ENCODE measurements at places on chromosomes 5 and 9. TPM values are rescaled to one million over a fixed set of nuclear protein-coding genes. Genes with fewer than 3 reads are reported as not detected.

DNA sequence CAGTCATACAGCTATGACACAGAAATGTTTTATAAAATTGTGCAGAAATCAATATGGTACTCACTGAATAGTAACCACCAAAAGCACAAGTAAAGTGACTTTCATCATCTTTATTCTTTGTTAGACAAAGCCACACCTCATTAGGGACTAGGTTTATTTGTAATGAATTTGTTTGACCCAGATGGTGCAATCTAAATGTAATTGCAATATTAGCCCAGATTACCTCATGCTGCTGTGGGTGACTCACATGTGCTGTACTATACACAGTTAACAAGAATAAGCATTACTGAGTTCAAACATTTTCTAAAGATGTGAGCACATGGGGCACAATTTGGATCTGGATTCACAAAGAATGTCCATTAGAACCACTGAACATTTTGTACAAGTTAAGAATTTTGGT is 759.3 kb upstream of the TYRP1 start:
- no peak for DNase-seq

GRCh38 chr5:59921816-59922215 is 28.3 kb upstream of the PDE4D start:
- no peak for DNase-seq

GRCh38 chr9:112551641-112552040 is 65.0 kb downstream of the KIAA1958 start:
- no peak for DNase-seq

DNA sequence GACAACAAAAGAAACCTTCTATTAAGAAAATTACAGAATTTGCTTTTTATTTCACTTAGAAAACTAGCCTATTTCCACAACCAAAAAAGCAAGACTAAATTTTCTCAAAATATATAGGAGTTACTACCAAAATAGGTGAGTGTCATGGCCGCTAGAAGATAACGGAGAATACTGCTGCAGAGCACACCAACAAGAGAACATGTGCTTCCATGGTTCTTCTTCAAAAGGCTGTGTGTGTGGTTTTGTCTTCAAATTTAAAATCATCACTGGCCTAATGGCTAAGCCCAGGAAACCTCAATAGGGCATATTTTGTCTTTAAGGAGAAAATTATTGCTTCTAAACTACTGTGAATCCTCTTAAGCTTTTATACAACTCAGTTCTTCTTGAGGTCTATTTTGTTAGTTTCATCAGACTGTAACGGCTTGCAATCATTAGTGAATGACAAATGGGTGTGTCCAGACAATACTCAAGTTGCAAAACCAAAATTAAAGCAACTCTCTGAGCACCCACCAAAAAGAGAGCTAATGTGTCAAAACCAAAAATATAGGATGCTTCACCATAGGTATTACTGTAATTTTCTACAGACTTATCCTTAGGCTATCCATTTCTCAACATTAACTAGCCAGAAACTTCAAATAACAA is 3.3 kb downstream of the SETX start:
- DNase-seq: no peak

DNA sequence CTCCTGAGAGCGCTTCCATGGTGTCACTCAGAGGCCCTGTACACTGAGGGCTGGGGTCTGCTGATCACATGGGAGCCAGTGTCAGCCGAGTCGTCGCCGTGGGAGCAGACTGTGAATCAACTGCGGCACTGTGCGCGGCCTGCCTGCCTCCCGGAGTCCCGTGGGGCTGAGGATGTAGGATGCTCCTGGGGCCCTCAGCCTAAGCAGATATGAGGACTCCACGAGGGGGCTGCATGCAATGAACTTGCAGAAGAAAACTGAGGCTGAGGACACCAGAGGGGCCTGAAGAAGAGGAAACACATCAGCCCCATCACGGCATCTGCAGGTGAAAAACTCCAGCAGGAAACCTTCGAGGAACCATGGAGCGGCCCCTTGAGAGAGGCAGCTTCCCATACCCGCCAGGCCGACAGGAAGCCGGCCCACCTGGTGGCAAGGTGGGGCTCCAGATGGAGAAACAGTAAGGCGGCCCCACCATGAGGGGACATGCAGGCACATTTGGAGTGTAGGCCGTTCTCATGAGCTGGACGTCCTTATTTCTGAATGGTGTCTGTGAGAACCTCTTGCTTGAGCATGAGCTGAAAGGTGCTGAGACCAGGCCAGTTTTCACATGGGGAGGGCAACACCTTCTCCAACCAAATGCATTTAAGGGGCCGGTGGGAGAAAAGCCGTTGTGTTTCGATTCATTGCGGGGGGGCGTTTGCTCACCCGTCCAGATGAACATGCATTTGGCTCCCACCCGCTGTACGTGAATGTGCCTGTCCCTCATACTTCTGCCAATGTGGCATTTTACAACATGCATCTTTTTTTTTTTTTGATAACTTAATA is 35.2 kb upstream of the ADAMTS2 start:
- no peak for DNase-seq

GRCh38 chr5:77046416-77047073 is 16.3 kb downstream of the AGGF1 start:
- DNase-seq: no peak

DNA sequence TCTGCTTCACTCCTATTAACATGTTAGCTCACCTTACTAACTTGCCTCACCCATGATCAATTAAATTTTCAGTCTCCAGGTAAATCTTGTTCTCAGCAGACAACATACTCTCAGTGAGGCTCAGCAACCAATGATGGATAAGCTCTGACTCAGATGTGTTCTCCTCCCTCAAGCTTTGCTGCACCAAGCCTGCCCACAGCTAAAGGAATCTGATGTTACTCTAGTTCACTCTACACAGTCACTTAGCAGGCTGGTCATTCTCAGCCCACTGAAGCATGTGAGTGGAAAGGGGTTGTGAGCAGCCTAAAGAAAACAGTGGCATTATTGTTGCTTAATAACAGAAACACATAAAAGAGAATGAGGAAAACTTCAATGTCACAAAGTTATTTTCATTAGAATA is 37.3 kb upstream of the CTNND2 start:
- DNase-seq: no peak

- no peak for DNase-seq
Observed at GRCh38 chr9:126093771-126094170, 232.9 kb upstream of the MVB12B start.

GRCh38 chr5:166788050-166788449 is 1503.4 kb upstream of the WWC1 start:
- no peak for DNase-seq

DNA sequence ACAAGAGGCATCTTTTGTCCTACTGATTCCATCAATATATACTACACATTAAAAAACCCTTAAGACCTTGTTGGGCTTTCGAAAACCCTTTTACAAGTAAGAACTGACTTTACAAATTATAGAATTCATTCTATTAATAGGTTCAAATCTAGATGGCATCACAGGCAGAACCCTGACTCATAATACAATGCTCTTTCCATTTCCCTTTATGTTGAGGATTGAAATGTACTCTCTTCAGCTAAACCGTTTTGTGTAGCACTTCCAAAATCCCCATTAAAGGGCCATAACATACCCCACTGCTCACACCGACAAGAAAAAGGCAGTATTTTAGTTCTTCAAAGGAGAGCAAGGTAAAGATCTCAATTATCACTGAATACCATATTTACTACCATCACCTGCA is 11.2 kb downstream of the CSNK1A1 start:
- DNase-seq: no peak

GRCh38 chr5:158546748-158547147 is 553.0 kb downstream of the EBF1 start:
- no peak for DNase-seq

GRCh38 chr5:136033848-136034247 is 5.1 kb downstream of the TGFBI start:
- no peak for DNase-seq

GRCh38 chr5:150353032-150353675 is 4.3 kb upstream of the TCOF1 start:
- DNase-seq: no peak

GRCh38 chr5:78377056-78377717 is 16.8 kb downstream of the SCAMP1 start:
- no peak for DNase-seq

DNA sequence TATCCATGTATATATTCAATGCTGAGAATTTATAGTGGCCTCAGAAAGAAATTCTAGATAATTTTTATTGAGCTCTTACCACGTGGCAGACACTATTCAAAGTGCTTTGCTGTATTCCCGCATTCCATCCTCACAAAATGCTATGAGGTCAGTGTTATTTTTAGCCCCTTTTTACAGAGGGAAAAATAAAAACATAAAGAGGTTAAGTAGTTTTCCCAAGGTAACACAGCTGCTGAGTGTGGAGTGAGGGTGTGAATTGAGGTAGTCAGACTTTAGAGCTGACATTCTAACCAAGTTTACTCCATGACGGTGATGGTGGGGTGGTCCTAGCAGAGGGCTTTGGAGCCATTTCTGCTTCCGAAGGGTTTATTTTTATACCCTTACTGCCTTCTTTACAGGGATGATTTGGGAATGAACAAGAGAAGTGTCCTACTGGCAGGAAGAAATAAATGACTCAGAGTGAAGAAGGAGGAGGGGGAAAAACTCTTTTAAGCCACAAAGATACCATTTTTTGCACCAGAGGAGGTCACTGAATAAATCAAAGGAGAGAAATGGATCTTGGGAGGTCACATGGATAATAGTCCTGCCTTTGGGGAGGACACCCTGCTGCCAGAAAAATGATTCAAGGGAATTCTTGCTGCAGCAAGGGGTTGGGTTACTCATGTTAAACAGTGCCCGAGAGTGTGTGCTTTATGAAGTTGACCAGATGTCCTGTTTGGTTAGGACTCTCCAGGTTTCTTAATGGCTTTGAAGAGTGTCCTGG is 76.1 kb downstream of the HMHB1 start:
- no peak for DNase-seq

GRCh38 chr5:107619781-107620180 is 51.0 kb downstream of the EFNA5 start:
- DNase-seq: no peak

GRCh38 chr9:127506814-127507750 is 55.8 kb downstream of the LRSAM1 start:
- no peak for DNase-seq

PAPPA gene
- not detected for total RNA-seq

SURF4 gene
- 129 TPM for total RNA-seq

ERP44 gene
- total RNA-seq: 12.3 TPM

PCDHB16 gene
- 0.66 TPM for total RNA-seq

GFI1B gene
- not detected for total RNA-seq
